ENCODE measurements at places on chromosomes 3 and 15.

GRCh38 chr3:155188031-155188430, 105.5 kb downstream of the STRIT1 start:
- no peak for DNase-seq

- DNase-seq: no peak
These were observed 250.7 kb downstream of the OPA1 start for GRCh38 chr3:193843474-193844301.

GRCh38 chr15:68542771-68543164, 36.0 kb upstream of the CORO2B start:
- no peak for DNase-seq

GRCh38 chr3:123953735-123954134, 7.3 kb downstream of the CCDC14 start:
- no peak for DNase-seq

DNA sequence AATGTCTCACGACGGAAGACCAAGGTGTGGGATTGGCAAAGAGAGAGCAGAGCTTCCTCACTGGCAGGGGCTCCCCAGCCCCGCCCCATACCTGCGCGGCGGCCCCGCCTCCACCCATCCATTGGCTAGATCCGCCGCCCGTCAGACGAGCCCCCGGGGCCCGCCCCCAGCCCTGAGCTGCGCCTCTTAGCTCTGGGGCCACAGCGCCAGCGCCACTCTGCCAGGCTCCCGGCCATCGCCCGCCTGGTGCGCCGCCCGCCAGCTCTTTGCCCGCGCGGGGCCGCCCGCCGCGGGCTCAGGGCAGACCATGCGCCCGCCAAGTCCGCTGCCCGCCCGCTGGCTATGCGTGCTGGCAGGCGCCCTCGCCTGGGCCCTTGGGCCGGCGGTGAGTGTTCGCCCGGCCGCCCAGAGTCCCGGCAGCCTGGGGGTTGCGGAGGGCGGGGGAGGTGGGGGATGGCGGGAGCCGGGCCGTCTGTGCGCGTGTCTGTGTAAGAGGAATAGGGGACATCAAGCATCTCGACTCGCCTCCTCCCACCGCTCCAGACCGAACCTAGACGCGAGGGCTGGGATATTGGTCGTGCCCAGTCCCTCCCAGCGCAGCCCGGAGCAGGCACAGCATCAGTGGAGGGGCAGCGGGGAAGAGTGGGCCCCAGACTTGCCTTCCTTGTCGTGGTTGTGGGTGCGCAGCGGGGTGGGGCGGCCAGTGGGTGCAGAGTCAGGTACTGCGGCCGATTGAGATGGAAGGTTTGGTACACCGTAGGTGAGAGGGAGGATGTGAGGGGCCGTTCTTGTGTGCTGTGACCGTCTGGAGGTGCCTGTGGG, at the start of gene VIPR1:
Gene VIPR1 (plus strand): TSS at position 215 of the 822 bp plus-strand sequence. CDS start 93 bp downstream, at position 308.
- DNase-seq: peak; percentile 80

GRCh38 chr3:130850044-130850797, 43.7 kb upstream of the ATP2C1 start:
- no peak for DNase-seq

DNA sequence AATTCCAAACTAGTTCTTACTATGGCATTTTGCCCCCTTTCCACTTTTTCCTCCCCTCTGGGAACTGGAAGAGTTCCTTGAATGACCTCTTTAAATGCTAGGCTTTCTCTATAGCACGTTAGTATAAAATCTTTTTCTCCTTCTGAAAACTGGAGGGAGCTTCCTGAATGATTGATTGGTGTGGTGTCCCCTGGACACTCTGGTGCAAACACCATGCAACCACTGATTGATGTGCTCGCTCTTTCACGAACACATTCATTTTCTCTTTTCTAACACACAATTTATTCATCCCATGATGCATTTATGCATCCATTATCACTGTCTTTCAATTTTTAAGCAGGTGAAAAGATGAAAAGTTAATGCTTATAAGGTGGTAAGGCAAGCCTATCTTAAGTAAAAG, 159.1 kb upstream of the NANOGP8 start:
- no peak for DNase-seq

DNA sequence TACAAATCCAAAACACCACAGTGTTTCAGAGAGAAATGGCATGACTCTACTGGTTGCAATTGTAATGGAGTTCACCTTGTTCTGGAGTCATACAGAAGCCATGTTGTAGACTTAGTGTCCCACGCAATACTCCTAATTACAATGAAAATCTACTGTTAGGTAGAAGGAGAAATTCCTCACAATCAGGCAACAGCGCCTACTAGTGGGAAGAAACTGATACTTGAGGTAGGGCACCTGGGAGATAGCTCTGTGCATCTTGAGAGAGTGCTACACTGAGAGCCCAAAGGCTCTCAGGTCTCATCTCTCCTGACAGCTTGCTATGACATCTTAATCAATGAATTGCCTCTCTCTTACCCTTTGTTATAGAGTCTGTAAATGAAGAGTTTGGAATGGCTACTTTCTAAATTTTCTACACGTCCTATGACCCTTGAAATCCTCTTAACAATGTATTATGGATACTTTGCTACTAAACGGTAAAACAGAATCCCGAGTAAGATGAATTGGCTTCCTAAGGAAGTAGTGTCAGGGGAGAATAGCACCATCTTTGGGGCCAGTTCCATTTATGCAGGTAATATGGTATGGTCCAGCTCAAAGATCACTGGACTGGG, 422.7 kb upstream of the TPRG1 start:
- peak; percentile 42 for DNase-seq

DNA sequence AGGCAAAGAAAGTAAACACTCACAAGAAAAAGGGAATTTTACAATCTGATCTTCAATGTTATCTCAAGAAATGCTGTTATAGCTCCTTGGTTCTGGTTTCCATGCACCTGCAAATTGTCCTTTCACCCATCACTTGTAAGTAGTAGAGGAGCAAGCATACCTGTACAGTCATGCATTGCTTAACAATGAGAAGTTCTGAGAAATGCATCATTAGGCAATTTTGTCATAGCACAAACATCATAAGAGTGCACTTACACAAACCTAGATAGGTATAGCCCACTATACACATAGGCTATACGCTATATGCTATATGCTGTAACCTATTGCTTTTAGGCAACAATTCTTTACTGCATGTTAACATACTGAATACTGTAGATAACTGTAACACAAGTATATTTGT, 672.3 kb downstream of the FHIT start:
- DNase-seq: no peak

- no peak for DNase-seq
These were observed 664 bp downstream of the PPCDC start for GRCh38 chr15:75023872-75024636.

DNA sequence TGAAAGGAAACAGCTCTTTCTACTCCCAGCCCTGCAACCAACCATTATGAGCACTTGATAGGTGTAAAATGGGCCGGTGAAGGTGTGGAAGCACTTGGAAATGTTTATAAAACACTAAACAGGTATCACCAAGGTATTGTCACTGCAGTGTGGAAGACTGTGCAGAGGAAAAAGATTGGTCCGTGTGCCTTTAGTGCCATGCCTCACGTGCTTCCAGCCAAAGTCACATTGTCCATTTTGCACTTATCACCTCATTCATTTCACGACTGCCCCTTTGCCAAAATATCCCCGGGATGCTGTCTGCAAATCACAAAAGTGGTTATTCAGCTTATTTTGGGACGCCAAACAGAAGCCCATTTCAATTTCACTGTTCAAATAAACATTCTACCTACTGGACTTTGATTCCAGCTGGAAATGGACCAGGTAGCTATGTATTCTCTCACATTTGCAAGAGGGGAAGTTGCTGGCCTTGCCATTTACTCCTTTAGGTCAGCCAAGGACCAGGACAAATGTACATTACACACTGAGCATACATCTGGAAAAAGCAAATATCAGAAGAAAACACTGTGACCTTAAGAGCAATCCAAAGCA, 58.4 kb downstream of the ARRDC4 start:
- DNase-seq: no peak

DNA sequence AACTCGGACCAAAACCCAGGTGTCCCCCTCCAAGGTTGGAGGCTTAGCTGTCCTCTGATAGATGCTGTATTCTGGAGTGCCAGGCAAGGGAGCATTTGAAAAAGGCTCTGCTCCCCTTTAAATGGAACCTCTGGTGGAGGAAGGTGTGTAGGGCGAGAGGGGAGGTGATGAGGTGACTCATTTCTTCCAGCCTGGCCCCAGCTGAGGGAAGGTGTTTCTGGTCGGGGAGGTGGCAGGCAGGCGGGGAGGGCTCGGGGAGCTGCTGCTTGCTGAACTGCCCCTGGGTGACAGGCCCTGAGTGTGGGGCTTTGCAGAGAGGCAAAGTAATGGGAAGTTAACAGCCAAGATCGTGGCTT, 18.8 kb downstream of the PSTPIP1 start:
- peak; percentile 89 for DNase-seq

- DNase-seq: no peak
These were observed 60.5 kb upstream of the KY start for GRCh38 chr3:134711284-134711683.

GRCh38 chr3:100561459-100562158, 47.8 kb upstream of the ADGRG7 start:
- DNase-seq: no peak

GRCh38 chr3:45425237-45425933, 37.0 kb downstream of the LARS2 start:
- no peak for DNase-seq

- DNase-seq: no peak
These were observed at the start of gene MGLL for GRCh38 chr3:127822041-127822681. Gene MGLL, minus strand, starts transcription at chr3:127822515. Its CDS starts 197 bp downstream, at chr3:127822318.

GRCh38 chr3:128278130-128278529, 124.8 kb downstream of the EEFSEC start:
- no peak for DNase-seq

GRCh38 chr15:25812073-25812472, 51.1 kb downstream of the ATP10A start:
- no peak for DNase-seq

DNA sequence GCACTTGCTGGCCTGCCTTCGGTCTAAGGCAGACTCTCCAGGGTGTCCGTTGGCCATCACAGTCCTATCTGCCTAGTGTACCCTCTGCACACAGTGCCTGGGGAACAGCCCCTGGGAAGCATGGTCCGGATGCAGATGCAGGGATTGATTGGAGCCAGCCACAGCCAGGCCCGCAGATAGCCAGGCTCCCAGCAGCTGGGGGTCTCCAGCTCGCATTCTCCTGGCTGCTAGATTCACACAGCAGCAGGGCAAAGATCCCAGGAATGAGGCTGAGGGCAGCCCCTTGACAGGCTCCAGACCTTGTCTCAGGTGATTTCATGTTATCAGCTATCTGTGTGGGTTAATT, 41.4 kb downstream of the IRAK2 start:
- DNase-seq: no peak

DNA sequence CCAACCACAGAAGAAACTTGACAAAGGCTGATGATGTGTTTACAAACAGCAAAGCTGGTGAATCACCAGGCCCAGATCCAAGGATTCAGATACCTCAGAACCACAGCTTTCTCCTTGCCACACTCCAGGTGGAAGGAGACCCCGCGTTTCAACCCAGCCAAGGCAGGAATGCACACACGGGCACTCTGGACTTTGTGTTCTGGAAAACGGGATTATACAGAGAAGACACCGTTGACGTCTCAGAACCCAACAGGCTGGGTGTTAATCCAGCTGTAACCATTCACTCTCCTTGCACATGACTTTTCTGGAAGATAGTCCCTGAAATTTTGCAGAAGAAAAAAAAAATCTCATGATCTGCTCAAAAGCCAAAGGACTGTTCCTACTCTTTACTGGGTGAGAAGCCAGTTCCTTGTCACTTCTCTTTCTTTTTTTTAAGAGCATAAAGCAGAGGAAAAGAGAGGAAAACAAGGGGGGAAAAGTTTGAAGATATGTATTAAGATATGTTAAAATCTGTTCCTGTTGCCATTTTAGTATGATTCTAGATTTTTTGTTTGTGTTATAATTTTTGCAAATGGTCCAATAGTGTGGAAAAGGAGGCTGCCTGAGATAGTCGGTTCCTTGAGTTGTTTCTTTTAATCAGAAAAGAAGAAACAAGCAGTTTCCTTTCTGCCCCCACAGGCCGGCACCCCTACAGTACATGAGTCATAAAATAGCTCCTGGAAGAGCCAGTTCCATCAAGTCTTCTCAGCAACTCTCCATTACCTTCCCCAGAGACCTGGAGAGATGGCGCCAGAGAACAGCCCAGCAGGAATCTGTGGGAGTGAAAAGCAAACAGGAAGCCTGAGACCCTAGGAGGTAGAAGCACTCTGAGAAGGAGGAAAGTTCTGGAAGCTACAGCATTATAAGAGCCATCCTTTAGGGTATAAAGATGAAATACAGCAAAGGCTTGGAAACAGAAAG, 73.1 kb downstream of the RORA start:
- DNase-seq: no peak

DNA sequence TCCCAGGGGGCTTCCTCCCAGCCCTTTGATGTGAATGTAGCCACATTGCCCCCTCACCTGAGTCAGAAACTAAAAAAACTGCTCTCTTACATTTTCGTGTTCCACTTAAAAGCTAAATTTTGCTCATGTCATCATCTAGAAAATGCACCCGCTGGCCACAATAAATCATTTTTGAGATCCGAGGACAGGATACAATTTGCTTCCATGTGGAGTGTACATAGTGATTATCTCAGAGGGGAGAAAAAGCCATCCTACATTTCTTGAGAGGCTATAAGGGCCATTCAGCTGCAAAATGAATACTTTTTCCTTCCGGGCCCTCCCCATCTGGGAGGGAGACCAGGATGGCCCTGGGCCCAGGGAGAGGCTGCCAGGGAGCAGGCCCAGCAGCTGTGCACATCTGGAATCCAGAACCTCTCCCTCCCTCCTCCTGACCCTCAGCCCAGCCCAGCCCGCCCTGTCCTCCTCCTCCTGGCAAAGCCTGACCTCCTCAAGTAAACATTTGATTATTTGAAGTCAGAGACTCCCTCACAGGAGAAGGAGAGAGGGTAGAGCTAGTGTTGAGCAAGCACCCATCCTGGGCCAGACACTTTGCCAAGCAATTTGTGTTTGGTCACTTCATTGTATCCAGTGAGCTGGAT, 59.1 kb downstream of the CORO2B start:
- DNase-seq: no peak

DNA sequence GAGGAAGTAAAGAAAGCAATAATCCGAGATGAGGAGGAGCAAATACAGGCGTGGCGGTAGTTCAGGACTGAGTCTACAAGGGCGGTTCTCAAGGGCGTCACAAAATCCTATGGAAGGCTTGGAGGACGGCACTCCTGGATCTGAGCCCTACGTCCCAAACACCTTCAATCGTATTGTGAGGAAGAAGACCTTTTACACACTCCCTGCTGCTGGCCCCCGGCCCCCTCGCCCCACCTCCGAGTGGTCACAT, 747 bp downstream of the PLD1 start:
- no peak for DNase-seq

DNA sequence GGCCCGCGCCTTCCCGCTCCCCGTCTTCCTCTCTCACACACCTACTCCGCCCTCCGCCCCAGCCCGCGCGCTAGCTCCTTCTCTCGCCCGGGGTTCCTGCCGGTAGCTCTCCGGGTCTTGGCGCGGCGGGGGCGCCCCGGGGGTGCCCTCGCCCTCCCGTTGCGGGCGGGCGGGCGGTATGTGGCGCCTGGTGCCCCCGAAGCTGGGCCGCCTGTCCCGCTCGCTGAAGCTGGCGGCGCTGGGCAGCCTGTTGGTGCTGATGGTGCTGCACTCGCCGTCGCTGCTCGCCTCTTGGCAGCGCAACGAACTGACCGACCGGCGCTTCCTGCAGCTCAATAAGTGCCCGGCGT, 507 bp downstream of the DIPK2A start:
- no peak for DNase-seq

Measured in activated CD8-positive, alpha-beta memory T cell treated with anti-CD3 and anti-CD28 coated beads for 4 hours (primary cell).